Stimulated activated CD4-positive, alpha-beta T cell treated with anti-CD3 and anti-CD28 coated beads, Interleukin-2, amount 100 ng/mL, for 24 hours (primary cell): ENCODE measurements at places on chromosomes 5 and 9.
A peak's percentile ranks its signal among the peaks of the same experiment; 100 is the strongest.

GRCh38 chr9:116694785-116695291 is 7.7 kb downstream of the TRIM32 start:
- DNase-seq, result no peak

DNA sequence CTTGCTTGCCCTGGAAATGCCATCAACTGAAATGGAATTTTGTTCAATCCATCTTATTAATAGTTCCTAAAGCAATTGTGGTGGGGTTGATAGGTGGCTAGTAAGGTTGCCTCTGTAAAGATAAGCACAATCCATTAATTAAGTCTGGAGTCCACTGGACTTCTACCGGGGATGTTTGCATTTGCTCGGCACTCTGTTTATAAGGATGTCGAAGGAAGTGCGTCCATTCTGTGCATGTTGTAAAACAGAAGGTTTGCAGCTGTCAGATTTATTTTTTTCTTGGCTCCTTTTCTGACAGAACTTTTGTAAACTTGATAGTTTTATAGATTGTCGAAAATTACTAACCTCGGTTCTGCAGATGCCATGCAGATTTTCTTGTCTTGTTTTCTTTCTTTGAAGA is 12.8 kb upstream of the TNFAIP8 start:
- DNase-seq, result no peak

- no peak for DNase-seq
Observed at GRCh38 chr9:21966140-21966851, 27.9 kb downstream of the CDKN2A start.

- peak; percentile 47 for DNase-seq
Observed at GRCh38 chr9:77433675-77434445, 214.3 kb downstream of the GNA14 start.

GRCh38 chr5:105587963-105588662 is 2025.5 kb upstream of the NUDT12 start:
- no peak for DNase-seq

- no peak for DNase-seq
Observed at GRCh38 chr9:69500896-69501295, 171.3 kb downstream of the APBA1 start.

- DNase-seq, result no peak
Observed at GRCh38 chr5:19208397-19208796, 779.6 kb downstream of the CDH18 start.

DNA sequence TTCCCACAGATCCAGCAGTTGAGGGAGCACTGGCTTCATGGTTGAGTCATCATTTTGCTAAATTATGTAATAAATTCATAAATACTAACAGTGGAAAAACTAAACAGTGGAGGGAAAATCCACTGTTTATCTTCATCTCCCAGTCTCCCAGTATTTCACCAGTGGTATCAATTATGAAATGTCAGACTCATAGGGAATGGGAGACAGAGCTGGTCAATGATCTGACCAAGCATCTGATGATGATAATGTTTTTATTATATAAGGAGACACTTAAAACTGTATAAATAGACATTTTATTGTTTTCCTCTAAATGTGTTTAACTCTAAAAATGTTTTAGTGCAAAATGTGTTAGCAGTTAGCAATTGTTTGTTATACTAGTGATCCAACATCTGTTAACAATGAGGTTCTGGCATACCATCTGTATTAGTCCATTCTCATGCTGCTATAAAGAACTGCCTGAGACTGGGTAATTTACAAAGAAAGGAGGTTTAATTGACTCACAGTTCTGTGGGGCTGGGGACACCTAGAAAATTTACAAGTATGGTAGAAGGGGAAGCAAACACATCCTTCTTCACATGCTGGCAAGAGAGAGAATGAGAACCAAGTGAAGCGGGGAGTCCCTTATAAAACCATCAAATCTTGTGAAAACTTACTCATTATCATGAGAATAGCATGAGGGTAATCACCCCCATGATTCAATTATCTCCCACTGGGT is 11.8 kb upstream of the REEP5 start:
- no peak for DNase-seq

GRCh38 chr9:111094958-111095357 is 56.7 kb upstream of the LPAR1 start:
- no peak for DNase-seq

DNA sequence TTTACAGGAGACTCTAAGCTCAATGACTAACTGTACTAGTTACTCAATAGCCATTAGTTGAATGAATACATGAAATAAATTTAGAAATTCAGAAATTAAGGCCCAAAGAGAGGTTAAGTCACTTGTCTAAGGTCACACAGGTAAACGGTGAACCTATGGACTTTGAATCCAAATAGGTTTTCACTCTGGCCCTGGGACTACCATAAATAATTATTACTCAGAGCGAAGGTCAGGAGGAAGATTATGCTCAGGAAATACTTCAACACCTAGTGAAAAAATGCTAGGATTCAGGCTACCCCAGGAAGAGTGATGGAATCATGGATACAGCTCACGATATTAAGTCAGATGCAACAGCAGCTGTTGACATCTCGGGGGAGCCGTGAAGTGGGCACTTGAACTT is 417.4 kb downstream of the GABRG2 start:
- DNase-seq, result no peak

DNA sequence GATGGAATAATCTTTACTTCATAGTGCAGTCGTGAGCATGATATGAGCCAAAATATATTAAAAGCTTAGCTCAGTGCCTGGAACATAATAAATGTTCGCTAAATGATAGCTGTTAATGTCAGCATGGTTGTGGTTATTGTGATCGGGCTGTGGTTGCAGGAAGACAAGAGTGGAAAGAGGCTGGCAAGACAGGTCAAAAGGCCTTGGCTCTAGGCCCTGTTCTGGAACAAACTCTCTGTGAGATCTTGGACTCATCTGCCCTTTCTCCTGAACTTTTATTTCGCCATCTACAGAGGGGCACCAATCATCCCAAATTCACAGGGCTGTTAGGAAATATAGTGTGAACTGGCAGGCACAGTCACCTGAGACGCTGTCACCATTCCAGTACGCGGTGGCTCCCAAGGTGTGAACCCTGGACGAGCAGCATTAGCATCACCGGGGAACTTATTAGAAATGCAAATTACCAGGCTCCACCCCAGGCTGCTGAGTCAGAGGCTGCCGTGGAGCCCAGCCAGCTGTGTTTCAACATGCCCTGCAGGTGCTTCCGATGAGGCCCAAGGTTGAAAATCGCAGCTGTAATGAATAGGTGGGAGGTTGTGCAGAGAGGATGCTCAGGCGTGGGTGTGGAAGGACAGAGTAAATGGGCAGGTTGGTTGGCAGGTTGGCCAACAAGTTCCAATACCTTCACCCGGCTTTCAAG is 50.2 kb upstream of the SAP30L start:
- DNase-seq, result no peak

DNA sequence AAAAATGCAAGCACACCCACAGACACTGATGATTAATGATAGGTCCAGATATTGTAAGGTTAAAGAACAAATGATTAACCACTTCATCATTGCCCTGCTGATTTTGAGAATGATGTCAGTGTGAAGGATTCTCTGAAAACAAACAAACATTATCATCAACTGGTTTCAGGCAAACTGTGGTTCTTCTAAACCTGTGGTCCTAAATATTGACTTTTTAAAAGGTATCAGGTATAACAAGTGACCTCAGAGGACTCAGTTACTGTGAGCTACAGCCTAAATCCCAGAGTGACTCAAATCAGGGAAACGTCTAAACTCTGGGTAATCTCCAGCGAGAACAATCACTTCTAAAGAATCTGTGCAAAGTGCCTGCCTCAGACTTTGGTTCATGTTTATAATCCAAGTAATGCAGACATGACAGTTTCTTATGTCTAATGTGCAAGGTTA is 172.3 kb upstream of the CDH6 start:
- DNase-seq, result no peak

GRCh38 chr5:64458948-64459347 is 46.9 kb upstream of the RGS7BP start:
- DNase-seq, result no peak

GRCh38 chr5:65213921-65214525 is 267.7 kb downstream of the ADAMTS6 start:
- no peak for DNase-seq

DNA sequence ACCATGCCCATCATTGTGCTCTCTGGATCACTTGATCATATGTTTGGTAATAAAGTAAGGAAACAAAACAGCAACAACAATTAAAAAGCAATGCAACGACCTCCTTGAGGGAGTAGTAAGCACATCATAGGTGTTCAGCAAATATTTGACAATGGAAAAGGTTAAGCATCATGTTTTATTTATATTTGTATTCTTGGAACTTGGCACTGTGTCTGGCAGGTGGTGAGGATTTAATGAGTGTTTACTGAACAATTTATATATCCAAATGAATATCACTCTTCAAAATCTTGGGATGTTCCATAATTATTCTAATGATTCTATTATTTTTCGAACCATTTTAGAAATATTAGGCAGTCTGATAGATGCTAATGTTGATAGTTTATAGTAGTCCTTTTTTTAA is 6.2 kb downstream of the PIP5K1B start:
- no peak for DNase-seq

DNA sequence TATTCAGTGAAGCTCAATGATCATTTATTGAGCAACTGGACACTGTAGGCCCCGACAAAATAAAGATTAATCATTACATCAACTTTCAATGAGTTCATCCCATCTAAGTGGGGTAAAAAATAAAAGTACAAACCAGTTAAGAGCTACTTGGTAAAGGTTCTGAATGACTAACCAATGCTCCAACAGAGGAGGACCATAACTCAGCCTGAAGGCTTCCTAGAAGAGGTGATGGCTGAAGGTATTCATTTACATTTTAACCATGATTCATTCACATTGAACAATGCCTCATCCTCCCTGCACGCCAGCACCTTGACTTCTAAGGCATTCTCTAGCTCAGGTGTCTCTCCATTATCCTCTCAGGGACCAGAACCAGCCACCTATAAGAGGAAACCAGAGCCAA is 201.4 kb downstream of the ZNF462 start:
- DNase-seq, result no peak

GRCh38 chr5:65197531-65198455 is 283.9 kb downstream of the ADAMTS6 start:
- no peak for DNase-seq

GRCh38 chr9:72509053-72509452 is 12.4 kb upstream of the TMC1 start:
- no peak for DNase-seq

- no peak for DNase-seq
Observed at GRCh38 chr5:389891-390622, 52.9 kb upstream of the EXOC3 start.

DNA sequence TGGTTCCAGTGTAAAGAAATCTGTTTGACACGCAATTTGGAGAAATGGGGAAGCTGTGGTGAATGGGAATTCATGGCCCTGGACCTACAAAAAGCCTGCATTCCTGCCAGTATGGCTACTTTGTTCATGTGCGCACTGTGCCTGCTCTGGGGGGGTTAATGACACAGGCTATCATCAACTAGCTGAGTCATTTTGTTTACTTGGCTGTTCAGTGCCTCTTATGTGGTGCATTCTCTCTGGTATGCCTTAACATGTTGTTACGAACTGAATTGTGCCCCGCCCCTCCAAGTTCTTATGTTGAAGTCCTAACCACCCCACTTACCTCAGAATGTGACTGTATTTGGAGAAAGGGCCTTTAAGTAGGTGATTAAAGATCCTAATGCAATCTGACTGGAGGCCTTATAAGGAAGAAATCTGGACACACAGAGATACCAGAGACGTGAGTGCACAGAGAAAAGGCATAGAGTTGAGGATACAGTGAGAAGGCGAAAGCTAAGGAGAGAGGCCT is 20.4 kb upstream of the UBAP1 start:
- no peak for DNase-seq

DNA sequence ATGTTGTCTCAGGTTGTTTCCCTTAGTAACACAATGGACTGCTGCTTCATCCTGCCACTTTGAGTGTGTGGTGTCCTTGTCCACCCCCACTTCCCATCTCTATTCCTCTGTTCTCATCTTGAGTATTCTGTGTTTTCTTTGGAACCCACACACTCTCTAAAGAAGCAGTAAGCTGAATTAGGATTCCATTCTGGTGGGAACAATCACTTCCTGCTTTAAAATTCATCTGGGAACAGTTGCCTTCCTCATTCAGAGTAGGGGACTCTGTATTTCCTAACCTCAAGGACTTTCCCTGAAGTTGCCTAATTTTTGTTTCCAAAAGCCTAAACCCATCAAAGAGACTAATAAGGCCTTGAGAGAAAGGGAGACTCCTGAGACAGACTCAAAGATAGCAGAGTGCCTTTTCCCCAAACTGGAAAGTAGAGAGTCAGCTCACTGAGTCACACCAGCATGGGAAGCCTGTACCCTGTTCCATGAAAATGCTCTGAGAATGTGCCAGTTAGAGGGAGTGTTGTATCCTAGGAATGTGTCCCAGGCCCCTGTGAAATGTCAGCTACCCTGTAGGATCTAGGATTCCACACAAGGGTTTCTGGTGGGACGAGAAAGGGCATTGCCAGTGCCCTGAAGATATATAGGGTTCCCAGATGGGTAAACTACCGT is 63.6 kb downstream of the CCDC192 start:
- DNase-seq, result no peak

DNA sequence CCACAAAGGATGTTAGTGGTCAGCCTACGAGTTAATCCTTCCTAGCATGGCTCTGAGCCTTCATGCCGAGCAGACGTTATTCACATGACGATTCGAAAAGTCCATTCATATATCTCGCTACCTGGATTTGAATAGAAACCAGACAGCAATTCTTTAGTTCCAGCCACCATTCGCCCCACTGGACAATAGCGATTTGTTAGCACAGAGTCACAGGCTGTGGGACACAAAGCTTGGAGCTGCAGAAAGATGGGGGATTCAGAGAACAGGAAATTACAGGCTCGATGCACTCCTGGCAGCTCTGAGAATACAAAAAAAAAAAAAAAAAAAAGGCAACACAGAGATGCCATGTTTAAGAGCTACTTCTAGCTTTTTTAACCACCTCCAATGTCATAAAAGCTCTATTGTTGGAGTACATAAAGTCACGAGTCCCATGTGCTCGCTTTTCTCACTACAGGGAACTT is 110.7 kb downstream of the NR6A1 start:
- peak; percentile 3 for DNase-seq

GRCh38 chr5:32329395-32329834 is 16.7 kb upstream of the MTMR12 start:
- DNase-seq, result peak; percentile 57

DNA sequence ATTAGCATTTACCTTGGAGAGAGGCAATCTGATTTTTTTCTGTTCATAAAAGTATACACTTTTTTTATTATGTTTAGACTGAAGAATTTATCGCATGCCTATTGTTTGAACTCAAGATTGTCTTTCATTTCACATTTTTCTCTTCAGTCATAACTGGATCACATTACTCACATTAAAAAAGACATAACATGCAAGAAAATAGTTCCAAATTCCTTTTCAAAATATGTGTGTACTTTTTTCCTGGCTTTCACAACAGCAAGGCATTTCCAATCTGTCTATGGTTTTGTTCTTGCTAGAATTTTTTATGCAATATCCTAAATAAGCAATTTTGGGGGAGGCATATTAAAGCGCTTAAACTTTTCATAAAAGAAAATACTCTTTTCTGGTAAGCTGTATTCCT is 21.2 kb downstream of the FTMT start:
- no peak for DNase-seq
